Lower leg skin (tissue), 4 donors: ENCODE measurements at places on chromosomes 4 and X. TPM values are rescaled to one million over a fixed set of nuclear protein-coding genes. Genes with fewer than 3 reads are reported as not detected.

DNA sequence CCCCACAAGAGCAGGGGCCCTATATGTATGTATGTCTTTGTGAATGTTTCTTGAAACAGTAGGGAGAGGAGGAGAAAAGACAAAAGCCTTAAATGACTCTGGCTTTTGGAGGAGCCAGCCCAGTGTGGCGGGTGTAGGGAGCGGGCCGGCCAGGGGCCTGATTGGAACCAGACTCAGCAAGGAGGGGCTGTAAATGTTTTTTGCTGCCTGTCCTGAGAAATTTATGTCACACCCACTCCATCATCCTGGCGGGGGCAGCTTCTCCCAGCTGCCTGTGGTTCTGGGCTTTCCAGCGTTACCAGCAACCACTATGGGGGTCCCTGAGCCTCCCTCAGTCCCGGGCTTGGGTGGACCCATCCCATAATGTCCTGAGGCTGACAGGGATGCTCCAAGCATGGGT, 130.8 kb downstream of the PJA1 start:
- DNase-seq = no peak

GRCh38 chr4:8191136-8191747, 7.8 kb upstream of the SH3TC1 start:
- no peak for DNase-seq

- DNase-seq = no peak
Measured at GRCh38 chrX:134251241-134251640, 14.3 kb downstream of the CCDC160 start.

DNA sequence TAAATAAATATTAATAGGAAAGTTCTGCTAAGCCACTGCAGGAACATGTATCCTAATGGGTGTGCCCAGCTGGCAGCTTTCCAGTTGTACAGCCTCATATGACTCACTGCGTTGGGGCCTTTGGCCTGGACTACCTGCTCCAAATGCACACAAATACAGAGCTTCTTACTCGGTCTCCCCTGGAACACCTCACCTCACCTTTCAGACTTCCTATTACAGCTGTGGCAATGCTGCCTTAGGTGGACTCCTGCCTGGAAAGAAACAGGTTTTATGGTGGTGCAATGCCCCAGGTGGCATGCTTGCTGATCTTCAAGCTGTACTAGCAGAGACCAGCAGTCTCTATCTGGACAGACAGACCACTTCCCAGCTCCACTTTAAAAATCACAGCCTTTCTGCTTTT, 85.7 kb upstream of the EXOC1L start:
- DNase-seq = peak; percentile 93

CFAP97 gene
- total RNA-seq = 28.3 TPM
